Occipital lobe (tissue), 3 donors: ENCODE measurements at places on chromosomes 2 and 18. TPM values are rescaled to one million over a fixed set of nuclear protein-coding genes. Genes with fewer than 3 reads are reported as not detected.

Gene MBD2
- total RNA-seq = 20.1 TPM

Gene CFAP221
- 5.6 TPM for total RNA-seq

Gene DNAH7
- 16.5 TPM for total RNA-seq

Gene EML6
- 12.9 TPM for total RNA-seq

Gene LRRFIP1
- total RNA-seq = 29.0 TPM

Gene HS6ST1
- 85.5 TPM for total RNA-seq

Gene YIPF4
- total RNA-seq = 46.8 TPM

Gene CBLN2
- 39.3 TPM for total RNA-seq
